ENCODE measurements at places on chromosomes 3 and 15.

- peak; percentile 65 for DNase-seq
Measured at GRCh38 chr15:45714590-45715488, 80.0 kb downstream of the SQOR start.

- DNase-seq, result no peak
Measured at GRCh38 chr15:100201376-100202280, 140.1 kb downstream of the ADAMTS17 start.

GRCh38 chr3:38793721-38794120 lies 22.3 kb downstream of the SCN10A start:
- no peak for DNase-seq

DNA sequence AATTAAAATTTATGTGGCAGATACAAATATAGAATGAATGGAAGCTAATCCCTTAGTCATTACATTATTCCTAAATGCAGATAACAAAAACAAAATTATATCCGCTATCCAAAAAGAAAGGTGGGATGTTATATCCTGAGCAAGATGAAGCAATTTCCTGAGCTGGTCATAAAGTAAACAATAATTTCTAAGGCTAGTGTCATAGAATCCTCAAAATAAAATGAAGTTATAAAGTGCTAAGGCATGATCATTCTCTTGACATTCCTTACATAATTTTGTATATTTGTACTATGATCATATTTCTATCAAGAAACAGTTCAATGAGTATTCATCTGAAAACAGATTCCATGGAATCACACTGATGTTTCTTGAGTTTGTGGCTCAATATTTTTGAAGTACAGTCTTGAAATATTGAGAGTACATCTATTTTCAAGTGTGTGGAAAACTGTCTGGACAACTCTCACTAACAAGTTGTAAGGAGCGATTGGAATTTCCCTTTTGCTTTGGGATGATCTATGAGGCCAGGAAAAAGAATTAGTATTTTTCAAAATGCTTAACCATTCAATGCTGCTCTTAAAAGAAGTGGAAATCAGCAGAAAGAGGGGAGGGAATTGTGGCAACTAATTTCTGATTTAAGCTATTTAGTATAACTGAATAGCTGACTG lies 92.4 kb downstream of the ABI3BP start:
- no peak for DNase-seq
